Stimulated activated CD8-positive, alpha-beta memory T cell treated with anti-CD3 and anti-CD28 coated beads, Interleukin-7, amount 100 ng/mL, for 4 hours (primary cell): ENCODE measurements at places on chromosomes 7 and 10.

- no peak for DNase-seq
Observed at GRCh38 chr10:93065675-93066543, 5.3 kb downstream of the CYP26C1 start.

DNA sequence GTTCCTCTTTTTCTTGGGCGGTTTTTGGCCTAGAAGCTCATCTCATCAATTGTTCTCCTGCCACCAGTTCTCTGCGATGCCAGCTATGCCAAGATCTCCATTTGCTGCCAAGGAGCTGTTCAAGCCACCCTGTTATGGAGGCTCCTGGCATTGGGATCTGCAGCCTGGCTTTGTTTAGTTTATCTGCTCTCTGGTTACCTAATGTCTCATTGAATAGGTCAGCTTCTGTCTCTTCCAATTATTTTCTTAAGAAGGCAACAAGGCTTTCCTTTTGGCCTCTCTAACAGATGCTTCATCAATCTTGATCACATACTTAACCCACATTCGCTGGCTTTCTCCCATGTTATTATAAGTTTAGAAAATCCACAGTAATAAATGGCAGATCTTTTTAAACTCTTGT, 20.6 kb upstream of the SDK1 start:
- DNase-seq, result no peak

DNA sequence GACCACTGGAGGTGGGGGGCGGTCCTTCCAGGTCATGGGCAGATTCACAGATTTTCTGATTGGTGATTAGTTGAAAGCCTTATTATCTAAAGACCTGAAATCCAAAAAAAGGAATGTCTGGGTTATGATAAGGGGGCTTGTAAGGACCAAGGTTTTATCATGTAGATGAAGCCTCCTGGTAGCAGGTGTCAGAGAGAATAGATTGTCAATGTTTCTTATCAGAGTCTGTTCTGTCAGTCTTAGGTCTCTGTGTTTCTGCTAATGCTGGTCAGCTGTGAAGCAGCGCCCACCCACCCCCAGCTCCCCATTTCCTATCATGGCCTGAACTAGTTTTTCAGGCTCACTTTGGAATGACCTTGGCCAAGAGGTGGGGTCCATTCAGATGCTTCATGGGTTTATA, 21.2 kb downstream of the TES start:
- DNase-seq, result no peak

DNA sequence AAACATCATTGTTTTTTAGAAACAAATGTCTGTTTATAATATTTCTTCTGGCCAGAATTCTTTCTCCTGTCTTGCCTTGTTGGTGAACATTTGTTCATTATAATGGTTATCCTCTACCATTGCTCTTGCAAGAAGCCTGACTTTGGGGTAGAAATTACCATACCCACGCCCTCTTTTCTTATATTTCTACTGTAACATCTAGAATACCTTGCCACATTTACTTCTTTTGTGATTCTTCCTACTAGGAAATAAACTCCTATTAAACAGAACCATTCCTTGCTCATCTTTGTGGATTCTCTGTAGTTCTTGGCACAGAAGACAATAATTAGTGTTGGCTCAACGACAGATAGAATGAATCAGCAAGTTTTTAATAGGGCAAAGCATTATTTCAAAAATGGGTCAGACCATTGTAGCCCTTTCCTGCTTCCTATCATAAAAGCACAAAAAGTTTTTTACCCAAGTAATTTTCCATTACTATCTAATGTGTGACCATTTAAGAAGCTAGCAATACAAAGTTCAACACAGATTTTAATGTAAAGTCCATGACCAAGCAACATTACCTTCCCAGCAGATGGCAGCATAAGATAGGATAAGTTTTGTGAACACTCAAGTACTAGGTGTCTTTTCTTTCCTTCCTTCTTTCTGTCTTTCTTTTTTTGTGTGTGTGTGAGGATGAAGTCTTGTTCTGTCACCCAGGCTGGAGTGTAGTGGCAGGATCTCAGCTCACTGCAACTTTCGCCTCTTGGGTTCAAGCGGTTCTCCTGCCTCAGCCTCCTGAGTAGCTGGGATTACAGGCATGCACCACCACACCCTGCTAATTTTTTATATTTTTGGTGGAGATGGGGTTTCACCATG, 270.4 kb downstream of the HGF start:
- DNase-seq, result no peak

- no peak for DNase-seq
Observed at GRCh38 chr10:120455004-120455403, 2.0 kb upstream of the PLPP4 start.

- DNase-seq, result no peak
Observed at GRCh38 chr7:117229350-117229749, 93.5 kb downstream of the WNT2 start.

GRCh38 chr7:151135866-151136843, 31.3 kb downstream of the GBX1 start:
- no peak for DNase-seq

DNA sequence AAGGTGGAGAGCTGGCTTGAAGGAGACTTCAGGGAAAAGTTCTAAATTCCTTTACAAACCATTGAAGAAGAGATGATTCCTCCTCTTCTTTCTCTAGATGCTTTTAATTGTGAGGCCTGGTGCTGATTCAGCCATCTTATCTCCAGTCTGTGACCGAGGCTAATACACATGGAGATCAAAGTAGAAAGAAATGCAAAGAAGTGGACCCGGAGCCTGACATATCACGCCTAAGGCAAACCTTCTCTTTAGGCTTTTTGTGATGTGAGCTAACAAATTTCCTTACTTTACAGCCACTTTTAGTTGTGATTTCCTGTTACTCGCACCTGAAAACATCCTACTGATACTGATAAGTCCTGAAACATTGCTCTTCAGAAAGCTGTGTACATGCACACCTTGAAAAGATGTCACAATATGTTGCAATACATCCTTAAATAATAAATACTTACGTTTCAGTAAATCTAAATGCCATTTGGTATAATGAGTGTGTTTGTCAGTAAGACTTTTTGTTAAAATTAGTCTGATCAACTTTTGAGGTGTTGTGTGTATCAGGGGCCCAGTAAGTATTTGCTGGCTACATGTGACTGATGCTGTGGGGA, 192.4 kb downstream of the BAMBI start:
- DNase-seq, result no peak

DNA sequence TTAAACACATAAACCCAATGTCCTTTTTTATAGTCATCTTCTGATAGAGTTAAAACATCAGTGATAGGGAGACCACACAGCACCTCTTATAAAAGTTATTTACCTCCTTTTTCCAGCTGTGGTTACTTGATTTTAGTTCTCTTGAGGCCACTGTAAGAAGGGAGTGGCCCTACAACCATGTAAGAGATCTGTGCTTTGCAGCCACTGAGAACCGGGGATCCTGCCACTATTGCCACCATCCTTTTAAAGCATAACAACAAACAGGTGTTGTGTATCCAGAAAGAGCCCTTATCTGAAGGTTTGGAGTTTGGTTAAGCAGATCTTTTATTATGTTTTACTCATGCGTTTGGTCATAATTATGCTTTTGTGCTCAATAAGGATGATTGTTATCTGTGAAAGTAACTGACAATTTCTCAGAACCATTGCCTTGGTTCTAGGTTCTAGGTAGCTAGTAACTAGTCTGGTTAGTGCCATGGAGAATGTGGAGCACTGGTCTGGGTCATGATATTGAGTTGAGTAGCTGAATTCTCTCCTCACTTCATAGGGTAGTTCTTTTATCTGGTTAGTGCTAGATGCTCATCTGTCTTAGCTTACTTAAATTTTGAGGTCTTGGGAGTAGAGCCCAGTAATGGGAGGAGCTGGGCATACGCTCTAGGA, 56.5 kb downstream of the ST7 start:
- DNase-seq, result no peak

DNA sequence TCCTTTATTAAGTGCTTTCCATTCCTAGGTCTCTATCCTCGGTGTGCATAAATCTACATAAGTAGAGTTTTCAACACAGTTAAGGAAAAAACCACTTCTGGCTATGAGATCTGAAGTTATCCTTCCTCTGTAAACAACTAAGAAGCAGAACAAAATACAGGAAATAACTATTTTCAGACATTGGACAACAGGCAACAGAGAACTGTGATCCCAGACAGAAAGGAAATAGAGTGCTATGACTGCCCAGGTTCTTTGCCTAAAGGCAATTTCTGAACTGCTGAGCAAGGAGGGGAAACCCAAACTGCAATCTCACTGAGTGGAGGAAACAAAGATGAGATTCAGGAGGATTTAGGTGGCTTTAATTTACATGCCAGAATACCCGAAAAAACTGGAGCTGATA, 285.4 kb downstream of the SNX13 start:
- no peak for DNase-seq
